ENCODE measurements at places on chromosomes 13 and 19. TPM values are rescaled to one million over a fixed set of nuclear protein-coding genes. Genes with fewer than 3 reads are reported as not detected.

FAAP24 gene
- total RNA-seq, result 3.5 TPM

GJA3 gene
- 0.22 TPM for total RNA-seq

CACNA1A gene
- total RNA-seq, result 0.39 TPM

GARRE1 gene
- 29.2 TPM for total RNA-seq

GNA15 gene
- total RNA-seq, result 88.0 TPM

OR7C1 gene
- 3.5 TPM for total RNA-seq

LRG1 gene
- not detected for total RNA-seq

RASIP1 gene
- total RNA-seq, result 2.7 TPM

TLE2 gene
- total RNA-seq, result 3.1 TPM

BRME1 gene
- total RNA-seq, result 0.79 TPM

ZNF837 gene
- total RNA-seq, result 6.3 TPM

MAST1 gene
- total RNA-seq, result under 0.01 TPM

SSC5D gene
- 0.22 TPM for total RNA-seq

MIR17HG gene
- 8.2 TPM for total RNA-seq

CYP2F1 gene
- total RNA-seq, result not detected

KANK2 gene
- total RNA-seq, result 210 TPM

LRRC8E gene
- 11.8 TPM for total RNA-seq

ARGLU1 gene
- 34.9 TPM for total RNA-seq

CRTC1 gene
- 2.7 TPM for total RNA-seq

ZNF470 gene
- 4.3 TPM for total RNA-seq

CLN5 gene
- total RNA-seq, result 33.0 TPM

CYP4F2 gene
- not detected for total RNA-seq

PDX1 gene
- not detected for total RNA-seq

RFPL4AL1 gene
- not detected for total RNA-seq

SIGLEC8 gene
- not detected for total RNA-seq

NUP58 gene
- 59.6 TPM for total RNA-seq

COL4A1 gene
- total RNA-seq, result 189 TPM

KRTDAP gene
- not detected for total RNA-seq

FAM124A gene
- total RNA-seq, result under 0.01 TPM

SHANK1 gene
- total RNA-seq, result not detected

NCR1 gene
- total RNA-seq, result not detected

SBNO2 gene
- 42.0 TPM for total RNA-seq

FLT3 gene
- not detected for total RNA-seq

LRRC63 gene
- not detected for total RNA-seq

UHRF1 gene
- 25.9 TPM for total RNA-seq

C19orf67 gene
- total RNA-seq, result 1.2 TPM

BEST2 gene
- total RNA-seq, result not detected

MISP gene
- total RNA-seq, result 11.0 TPM

ZNF823 gene
- total RNA-seq, result 18.7 TPM

ZNF726 gene
- total RNA-seq, result 5.9 TPM

RNF17 gene
- total RNA-seq, result not detected

ZNF793 gene
- total RNA-seq, result 7.5 TPM
